ENCODE measurements at places on chromosomes 7 and 10. TPM values are rescaled to one million over a fixed set of nuclear protein-coding genes. Genes with fewer than 3 reads are reported as not detected.

TMEM178B gene
- 0.62 TPM for total RNA-seq

AKR1C2 gene
- 10.9 TPM for total RNA-seq

- H3K27ac ChIP-seq, result no peak overlapping the region
- peaks cover 8% of the 10 kb centered on the region for H3K27me3 ChIP-seq
- H3K4me3 ChIP-seq, result no peak overlapping the region
- H3K4me1 ChIP-seq, result peaks cover 35% of the 10 kb centered on the region
- DNase-seq, result no peak
These were observed 35.9 kb upstream of the SLF2 start for GRCh38 chr10:100876585-100877460.

- no peak for DNase-seq
- H3K36me3 ChIP-seq, result no peaks in the 10 kb centered on the region
- H3K27me3 ChIP-seq, result no peaks in the 10 kb centered on the region
- no peak overlapping the region for H3K27ac ChIP-seq
These were observed 13.7 kb upstream of the CD36 start for GRCh38 chr7:80624763-80625162.

- no peak overlapping the region for H3K27ac ChIP-seq
- H3K36me3 ChIP-seq, result no peaks in the 10 kb centered on the region
- H3K27me3 ChIP-seq, result no peaks in the 10 kb centered on the region
- no peaks in the 10 kb centered on the region for H3K4me1 ChIP-seq
These were observed 36.1 kb upstream of the CUL1 start for GRCh38 chr7:148662646-148663045.

- no peaks in the 10 kb centered on the region for H3K4me1 ChIP-seq
- H3K27me3 ChIP-seq, result no peaks in the 10 kb centered on the region
- no peak overlapping the region for H3K27ac ChIP-seq
- H3K36me3 ChIP-seq, result no peaks in the 10 kb centered on the region
- no peak overlapping the region for H3K4me3 ChIP-seq
These were observed 17.3 kb upstream of the CUBN start for GRCh38 chr10:17146892-17147291.

Data from muscle of leg (tissue), 16 donors.